ENCODE measurements at places on chromosomes 12 and 14.
A peak's percentile ranks its signal among the peaks of the same experiment; 100 is the strongest.

GRCh38 chr12:87939182-87939581, 90.0 kb downstream of the C12orf50 start:
- DNase-seq: no peak

DNA sequence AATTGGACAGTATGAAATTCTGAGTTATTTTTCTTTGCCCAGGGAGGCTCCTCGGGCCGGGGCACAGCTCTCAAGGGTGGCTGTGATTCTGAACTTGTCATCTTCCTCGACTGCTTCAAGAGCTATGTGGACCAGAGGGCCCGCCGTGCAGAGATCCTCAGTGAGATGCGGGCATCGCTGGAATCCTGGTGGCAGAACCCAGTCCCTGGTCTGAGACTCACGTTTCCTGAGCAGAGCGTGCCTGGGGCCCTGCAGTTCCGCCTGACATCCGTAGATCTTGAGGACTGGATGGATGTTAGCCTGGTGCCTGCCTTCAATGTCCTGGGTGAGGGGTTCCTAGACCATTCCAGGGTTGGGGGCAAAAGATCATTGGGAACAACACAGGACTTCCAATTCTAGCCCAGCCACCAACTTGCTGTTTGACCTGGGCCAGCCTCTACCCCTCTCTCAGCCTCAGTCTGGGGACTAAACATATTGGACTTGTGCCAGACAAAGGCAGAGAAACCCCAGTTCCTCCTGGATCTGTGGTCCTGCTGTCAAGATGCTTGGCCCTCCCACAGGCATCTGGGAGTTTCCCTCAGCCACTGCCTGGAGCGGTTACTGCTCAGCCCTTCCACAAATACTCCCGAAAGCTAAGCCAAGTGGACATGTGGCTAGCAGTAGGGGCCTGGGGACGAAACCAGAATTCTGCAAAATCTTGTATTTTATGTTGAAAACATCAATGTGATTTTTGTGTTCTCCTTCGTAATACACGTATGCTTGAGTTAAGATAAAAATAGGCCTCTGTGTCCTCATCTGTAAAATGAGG, 3.5 kb downstream of the OAS3 start:
- no peak for DNase-seq

GRCh38 chr14:36394593-36394992, 74.2 kb upstream of the MBIP start:
- DNase-seq: no peak

GRCh38 chr12:3809357-3810015, 56.6 kb upstream of the CRACR2A start:
- DNase-seq: no peak

DNA sequence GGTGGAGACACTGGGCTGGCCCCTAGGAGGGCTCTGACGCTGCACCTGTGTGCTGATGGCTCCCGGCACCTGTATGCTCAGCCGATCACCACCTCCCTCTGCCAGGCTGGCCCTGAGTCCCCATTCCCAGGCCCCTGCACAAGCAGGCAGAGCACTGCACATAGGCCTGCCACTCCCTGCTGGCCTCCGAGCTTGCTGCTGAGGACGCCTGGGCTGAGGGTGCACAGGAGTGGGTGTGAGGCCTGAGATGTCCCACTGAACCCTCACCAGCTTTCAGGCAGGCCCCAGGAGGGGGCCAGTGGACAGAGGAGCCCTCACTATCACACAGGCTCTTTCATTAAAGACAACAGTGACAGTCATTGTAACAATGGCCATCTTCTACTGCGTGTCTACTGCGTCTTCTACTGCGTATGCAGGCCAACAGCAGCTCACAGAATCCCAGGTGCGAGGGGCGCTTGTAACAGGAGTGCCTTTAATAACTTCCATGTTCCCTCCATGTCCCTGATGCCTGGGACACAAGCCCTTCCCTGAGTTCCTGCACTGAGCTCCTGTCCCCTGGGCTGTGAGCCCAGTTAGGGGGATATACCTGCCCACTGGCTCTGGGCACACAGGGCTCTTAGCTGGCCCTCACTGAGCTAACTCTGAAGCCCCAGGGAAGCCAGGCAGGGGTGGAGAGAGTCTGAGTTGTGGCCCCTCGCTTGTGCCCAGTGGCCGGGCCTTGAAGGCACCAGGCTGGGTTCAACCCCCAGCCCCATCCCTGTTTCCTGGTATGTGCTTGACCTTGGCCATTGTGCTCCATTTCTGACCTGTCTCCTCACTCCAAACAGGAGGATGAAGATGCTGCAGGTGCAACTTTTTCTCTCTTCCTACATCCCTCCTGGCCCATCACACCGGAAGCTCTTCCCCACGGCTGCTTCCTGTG, 71.3 kb downstream of the PRIMA1 start:
- DNase-seq: peak; percentile 67

DNA sequence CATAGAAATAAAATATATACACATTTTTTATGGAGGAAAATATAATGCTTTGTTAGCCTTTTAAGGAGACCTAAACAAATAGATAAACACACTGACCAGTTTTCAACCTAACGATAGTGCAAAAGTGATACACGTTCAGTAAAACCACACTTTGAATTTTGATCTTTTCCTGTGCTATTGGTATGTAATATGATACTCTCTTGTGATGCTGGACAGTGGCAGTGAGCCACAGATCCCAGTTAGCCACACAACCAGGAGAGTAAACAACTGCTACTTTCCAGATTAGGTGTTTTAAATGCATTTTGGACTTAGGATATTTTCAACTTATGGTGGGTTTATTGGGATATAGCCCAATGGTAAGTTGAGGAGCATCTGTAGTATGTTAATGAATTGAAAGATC, 243.1 kb downstream of the ERC1 start:
- no peak for DNase-seq

DNA sequence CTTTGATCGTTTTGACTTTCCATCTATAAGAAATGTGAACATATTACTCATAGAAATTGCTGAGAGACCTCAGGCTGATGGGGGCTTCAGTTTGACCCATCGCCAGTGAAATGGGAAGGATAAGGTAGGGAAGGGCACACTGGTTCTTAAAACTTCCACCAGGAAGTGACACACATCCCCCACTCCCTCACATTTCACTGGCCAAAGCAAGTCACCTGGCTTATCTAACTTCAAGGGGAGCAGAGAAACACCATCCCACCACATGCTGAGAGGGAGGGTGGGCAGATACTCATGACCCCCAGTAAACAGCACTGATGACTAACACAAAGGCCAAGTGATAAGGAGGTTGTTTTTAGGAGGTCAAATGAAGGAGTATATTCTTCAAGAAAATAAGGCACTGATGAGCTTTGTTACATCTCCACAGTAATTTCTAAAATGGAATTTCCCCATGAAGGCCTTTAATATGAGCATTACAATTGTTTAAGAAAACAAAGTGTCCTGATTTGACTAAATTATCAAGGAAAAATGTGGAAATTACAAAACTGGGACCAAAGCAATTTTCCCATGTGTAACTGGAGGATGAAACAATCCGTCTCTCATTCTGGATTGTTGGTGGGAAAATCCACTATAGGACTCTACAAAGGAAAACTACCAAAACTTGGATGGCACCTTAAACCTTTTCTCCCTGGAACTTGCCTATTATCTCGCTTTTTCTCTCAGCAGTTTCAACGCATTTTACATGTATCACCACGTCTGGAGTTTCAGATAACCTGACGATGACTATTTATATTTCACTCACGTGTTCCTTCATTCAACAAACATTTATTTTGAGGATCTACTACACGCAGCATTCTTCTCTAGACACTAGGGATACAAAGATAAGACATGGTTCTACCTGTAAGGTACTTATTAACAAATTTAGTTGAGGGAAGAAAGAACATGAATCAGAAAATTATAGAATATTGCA, 91.8 kb upstream of the EEA1 start:
- DNase-seq: no peak

GRCh38 chr12:101941306-101942249, 64.2 kb downstream of the DRAM1 start:
- no peak for DNase-seq

GRCh38 chr14:99780690-99781089, 12.5 kb upstream of the EML1 start:
- no peak for DNase-seq
